ENCODE measurements at places on chromosomes 16 and 17. TPM values are rescaled to one million over a fixed set of nuclear protein-coding genes. Genes with fewer than 3 reads are reported as not detected.

- no peaks in the 10 kb centered on the region for H3K36me3 ChIP-seq
- peaks cover 9% of the 10 kb centered on the region for H3K4me1 ChIP-seq
- peaks cover 43% of the 10 kb centered on the region for H3K27me3 ChIP-seq
- DNase-seq = no peak
- no peak overlapping the region for H3K4me3 ChIP-seq
Measured at GRCh38 chr17:66831383-66832210, 3.3 kb upstream of the CACNG5 start.

DNA sequence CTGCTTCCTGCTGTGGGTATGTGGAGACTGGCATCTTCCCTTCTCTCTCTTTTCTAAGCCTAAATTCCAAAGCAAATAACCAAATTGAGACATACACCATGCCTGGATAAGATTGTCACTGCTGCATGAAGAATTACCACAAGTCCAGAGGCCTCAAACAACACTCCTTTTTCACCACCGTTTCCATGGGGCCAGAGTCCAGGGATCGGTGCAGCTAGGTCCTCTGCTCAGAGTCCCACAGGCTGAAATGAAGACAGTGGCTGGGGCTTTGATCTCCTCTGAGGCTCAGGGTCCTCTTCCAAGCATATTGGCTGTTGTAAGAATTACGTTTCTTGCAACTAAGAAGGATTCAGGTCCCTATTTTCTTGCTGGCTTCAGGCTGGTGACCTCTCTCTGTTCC is 130.4 kb downstream of the SLC39A11 start:
- H3K27me3 ChIP-seq = no peaks in the 10 kb centered on the region
- DNase-seq = peak; percentile 30
- no peaks in the 10 kb centered on the region for H3K36me3 ChIP-seq
- no peak overlapping the region for H3K27ac ChIP-seq
- no peaks in the 10 kb centered on the region for H3K4me1 ChIP-seq

DNA sequence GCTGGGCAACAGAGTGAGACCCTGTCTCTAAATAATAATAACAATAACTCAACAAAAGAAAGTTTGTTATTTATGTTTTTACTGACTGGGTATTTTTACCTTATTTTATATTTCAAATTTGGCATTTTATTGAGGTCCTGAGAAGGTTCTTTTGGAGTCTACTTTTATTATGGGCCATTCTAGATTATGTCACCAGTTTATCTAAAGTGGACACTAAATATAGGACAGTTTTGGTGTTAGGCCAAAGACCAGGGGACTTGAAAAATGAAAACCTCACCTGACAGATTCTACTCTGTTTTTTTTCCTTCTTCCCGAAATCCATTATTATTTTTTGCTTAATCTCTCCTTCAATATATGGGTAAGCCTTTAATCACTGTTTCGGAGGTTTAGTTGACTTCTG is 8.1 kb downstream of the FTO start:
- H3K36me3 ChIP-seq = no peaks in the 10 kb centered on the region
- H3K4me1 ChIP-seq = no peaks in the 10 kb centered on the region
- DNase-seq = no peak
- H3K27me3 ChIP-seq = no peaks in the 10 kb centered on the region

- no peak for DNase-seq
- peaks cover 2% of the 10 kb centered on the region for H3K27me3 ChIP-seq
- no peak overlapping the region for H3K27ac ChIP-seq
- H3K4me3 ChIP-seq = no peak overlapping the region
Measured at GRCh38 chr17:74280093-74280513, 6.1 kb downstream of the DNAI2 start.

GRCh38 chr16:77898671-77899211 is 110.4 kb downstream of the VAT1L start:
- no peaks in the 10 kb centered on the region for H3K4me1 ChIP-seq
- H3K27ac ChIP-seq = no peak overlapping the region
- H3K36me3 ChIP-seq = no peaks in the 10 kb centered on the region
- DNase-seq = no peak
- no peak overlapping the region for H3K4me3 ChIP-seq
- no peaks in the 10 kb centered on the region for H3K27me3 ChIP-seq

DNA sequence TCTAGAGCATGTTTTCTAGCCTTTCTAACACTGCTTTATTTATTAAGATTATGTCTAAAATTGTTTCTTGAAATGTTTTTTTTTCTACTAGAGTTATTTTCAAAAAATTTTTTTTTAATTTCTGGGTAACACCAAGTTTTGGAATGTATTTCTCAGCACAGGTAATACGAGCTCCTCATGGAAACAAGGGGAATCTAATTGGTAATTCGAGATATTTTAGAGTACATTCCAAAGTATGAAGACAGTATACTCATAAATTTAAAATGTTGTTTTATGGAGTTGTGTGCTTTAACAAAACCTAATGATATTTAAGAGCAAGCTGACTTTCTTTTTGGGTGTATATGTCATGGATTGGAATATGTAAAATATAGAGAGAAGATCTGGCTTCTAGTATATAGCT is 42.4 kb downstream of the OMG start:
- H3K27ac ChIP-seq = no peak overlapping the region
- H3K27me3 ChIP-seq = no peaks in the 10 kb centered on the region
- no peak for DNase-seq
- peaks cover 48% of the 10 kb centered on the region for H3K36me3 ChIP-seq
- no peak overlapping the region for H3K4me3 ChIP-seq

DNA sequence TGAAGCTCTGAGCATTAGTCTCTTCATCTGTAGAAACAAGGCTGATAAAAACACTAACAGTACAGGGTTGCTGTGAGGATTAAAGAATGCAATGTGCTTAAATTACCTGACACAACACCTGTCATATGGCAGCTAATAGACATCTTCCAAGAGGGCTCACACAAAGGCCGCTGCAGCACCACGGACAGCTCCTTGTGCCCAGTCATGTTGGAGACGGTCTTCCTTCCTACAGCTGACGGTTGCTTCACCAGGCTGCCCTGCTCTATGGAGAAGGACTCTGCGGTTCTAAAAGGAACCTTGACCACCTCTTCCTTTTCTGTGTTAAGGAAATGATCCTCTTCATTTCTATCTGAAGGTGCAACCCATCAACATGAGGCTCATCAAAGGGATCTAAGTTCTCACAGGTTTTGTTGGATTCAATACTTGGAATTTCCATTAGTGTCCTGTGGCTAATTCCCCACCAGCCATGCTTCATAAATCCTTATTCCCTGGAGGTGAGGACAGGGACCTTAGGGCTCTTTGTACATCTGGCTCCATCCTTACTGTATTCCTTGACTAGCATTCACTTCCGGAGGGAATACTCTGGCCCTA is 138.9 kb upstream of the CES5A start:
- DNase-seq = peak; percentile 96
- no peaks in the 10 kb centered on the region for H3K36me3 ChIP-seq

- no peak overlapping the region for H3K4me3 ChIP-seq
- no peak overlapping the region for H3K27ac ChIP-seq
- no peaks in the 10 kb centered on the region for H3K36me3 ChIP-seq
- no peak for DNase-seq
Measured at GRCh38 chr16:85446951-85447692, 166.0 kb upstream of the GSE1 start.

GRCh38 chr17:50194140-50194933 is 7.1 kb downstream of the COL1A1 start:
- H3K27ac ChIP-seq = no peak overlapping the region
- DNase-seq = no peak
- no peaks in the 10 kb centered on the region for H3K4me1 ChIP-seq
- peaks cover 9% of the 10 kb centered on the region for H3K36me3 ChIP-seq

DNA sequence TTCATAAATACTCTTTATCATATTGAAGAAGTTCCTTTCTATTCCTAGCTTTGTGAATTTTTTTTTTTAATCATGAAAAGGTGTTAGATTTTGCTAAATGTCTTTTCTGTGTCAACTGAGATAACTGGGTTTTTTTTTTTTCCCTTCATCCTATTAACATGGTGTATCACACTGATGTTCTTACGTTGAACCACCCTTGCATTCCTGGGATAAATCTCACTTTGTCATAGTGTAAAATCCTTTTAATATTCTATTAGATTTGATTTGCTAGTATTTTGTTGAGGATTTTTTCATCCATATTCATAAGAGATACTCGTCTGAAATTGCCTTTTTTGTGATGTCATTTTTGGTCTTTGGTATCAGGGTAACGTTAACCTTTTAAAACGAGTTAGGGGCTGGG is 49.2 kb downstream of the CHCT1 start:
- no peak for DNase-seq
- H3K36me3 ChIP-seq = peaks cover 39% of the 10 kb centered on the region
- H3K27ac ChIP-seq = no peak overlapping the region

DNA sequence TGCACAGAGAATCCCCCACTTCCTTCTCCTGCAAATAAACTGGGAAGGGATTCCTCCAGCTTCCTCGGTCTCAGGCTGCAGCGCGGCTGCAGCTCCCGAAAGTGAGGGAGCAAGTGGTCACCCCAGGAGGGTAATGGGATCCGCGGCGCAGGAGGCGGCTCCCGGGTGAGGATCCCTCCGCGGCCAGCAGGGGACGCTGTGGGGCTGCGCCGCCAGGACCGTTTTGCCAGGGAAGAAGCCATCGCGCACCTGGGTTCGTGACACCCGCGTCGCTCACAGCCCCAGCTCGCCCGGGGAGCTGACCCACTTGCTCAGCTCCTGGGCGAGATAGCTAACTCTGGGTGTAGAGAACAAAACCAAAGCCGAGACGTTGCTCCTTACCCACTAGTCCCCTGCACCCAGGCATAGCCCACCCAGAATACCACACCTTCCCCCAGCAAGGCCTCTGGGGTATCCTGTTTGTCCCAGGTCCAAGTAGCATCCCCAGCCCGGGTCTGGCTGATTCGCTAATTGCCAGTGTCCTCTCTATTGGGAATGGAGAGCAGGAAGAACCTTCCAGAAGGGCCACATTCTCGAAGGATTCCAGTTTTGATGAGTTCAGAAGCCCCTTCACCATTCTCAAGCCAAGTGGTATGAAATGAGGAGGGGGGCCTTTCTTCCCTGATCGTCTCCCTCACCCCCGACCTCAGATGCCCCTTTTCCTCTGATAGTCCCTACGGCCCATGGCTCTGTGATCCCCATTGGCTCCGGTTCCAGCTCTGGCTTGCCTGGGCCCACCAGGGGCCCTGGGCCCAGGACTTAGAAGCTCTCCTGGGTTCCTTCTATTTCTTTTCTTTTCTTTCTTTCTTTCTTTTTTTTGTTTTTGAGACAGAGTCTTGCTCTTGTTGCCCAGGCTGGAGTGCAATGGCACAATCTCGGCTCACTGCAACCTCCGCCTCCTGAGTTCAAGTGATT is 14.1 kb downstream of the CYGB start:
- H3K4me1 ChIP-seq = no peaks in the 10 kb centered on the region
- peak; percentile 98 for DNase-seq
- H3K27ac ChIP-seq = no peak overlapping the region
- H3K27me3 ChIP-seq = peaks cover 5% of the 10 kb centered on the region
- H3K36me3 ChIP-seq = no peaks in the 10 kb centered on the region

DNA sequence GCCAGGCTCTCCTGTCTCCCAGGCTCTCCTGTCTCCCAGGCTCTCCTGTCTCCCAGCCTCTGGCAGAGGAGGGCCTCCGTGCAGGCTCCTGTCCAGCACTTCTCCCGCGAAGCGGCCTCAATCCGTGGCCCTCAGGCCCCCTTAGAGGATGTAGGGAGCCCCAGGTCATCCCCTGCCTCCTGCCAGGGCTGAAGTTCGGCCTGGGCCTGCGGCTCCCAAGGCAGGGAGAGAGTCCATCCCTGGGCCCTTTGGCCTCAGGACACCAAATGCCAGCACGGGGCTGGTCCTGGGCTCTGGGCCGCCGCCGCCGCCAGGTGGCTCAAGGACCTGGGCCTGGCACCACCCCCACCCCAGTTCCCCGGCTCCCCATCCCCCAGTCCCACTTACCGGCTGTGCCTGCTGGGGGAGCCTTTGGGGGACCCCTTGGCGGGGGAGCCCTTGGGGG is 370 bp downstream of the EVPL start:
- H3K27ac ChIP-seq = no peak overlapping the region
- DNase-seq = no peak
- H3K4me1 ChIP-seq = peaks cover 4% of the 10 kb centered on the region
- no peaks in the 10 kb centered on the region for H3K36me3 ChIP-seq
- H3K4me3 ChIP-seq = no peak overlapping the region
- no peaks in the 10 kb centered on the region for H3K27me3 ChIP-seq

GRCh38 chr17:73536700-73537605 is 107.3 kb downstream of the SDK2 start:
- H3K4me3 ChIP-seq = peak overlapping the region; percentile 56
- H3K27ac ChIP-seq = no peak overlapping the region
- no peaks in the 10 kb centered on the region for H3K36me3 ChIP-seq
- H3K27me3 ChIP-seq = peaks cover 6% of the 10 kb centered on the region
- peaks cover 12% of the 10 kb centered on the region for H3K4me1 ChIP-seq
- peak; percentile 76 for DNase-seq

- no peak for DNase-seq
- H3K36me3 ChIP-seq = peaks cover 78% of the 10 kb centered on the region
- no peaks in the 10 kb centered on the region for H3K27me3 ChIP-seq
- H3K27ac ChIP-seq = no peak overlapping the region
Measured at GRCh38 chr16:23651943-23652468, 10.7 kb downstream of the DCTN5 start.

GRCh38 chr16:981695-982144 is at the start of gene SOX8:
SOX8 (plus strand) TSS chr16:981770; CDS start chr16:981923, 153 bp downstream.
- H3K4me1 ChIP-seq = no peaks in the 10 kb centered on the region
- H3K36me3 ChIP-seq = no peaks in the 10 kb centered on the region
- no peak for DNase-seq
- no peak within 1 kb of the TSS for H3K27ac ChIP-seq
- H3K27me3 ChIP-seq = peaks cover 59% of the 10 kb centered on the region
- H3K4me3 ChIP-seq = peak within 1 kb of the TSS; percentile 60

DNA sequence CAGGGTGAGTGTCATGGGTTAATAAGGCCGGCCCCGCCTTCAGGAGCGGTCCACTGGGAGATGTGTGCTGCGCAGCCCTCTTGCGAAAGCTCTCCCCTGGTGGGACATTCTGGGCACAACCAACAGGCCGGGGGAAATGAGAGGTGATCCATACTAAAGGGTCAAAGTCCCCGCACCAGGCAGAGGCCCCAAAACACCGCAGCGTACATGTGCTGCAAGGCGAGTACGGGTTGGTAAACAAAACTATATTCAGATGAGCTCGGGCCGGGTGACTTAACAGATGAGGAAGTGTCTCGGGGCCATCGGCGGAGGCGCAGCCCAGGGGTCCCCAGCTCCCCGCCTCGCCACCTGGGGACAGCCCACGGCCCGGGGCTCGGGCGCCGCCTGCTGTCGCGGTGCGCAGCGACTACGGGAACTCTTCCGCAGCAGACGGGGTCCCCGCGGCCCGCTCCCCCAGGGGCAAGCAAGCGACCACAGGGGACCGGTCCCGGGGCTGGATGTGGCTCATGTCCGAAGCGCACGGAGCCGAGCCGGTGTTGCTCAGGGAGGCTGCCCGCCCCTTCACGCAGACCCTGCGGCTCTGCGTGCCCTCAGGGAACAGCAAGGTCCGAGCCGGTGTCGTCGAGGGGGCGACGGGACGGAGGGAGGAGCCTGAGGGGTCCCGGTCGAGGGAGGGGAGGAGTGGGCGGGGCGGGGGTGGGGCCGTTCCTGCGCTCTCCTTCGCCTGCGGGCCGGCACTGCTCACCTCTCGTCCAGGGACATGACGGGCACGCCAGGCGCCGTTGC is at the start of gene RAB37:
Gene RAB37 (plus strand): TSS at position 744 of the 786 bp plus-strand sequence. CDS start 17 bp downstream, at position 761.
- no peak within 1 kb of the TSS for H3K27ac ChIP-seq
- peaks cover 15% of the 10 kb centered on the region for H3K27me3 ChIP-seq
- peak within 1 kb of the TSS; percentile 75 for H3K4me3 ChIP-seq
- H3K36me3 ChIP-seq = no peaks in the 10 kb centered on the region
- peaks cover 11% of the 10 kb centered on the region for H3K4me1 ChIP-seq
- DNase-seq = peak; percentile 95

PSME3 gene
- total RNA-seq = 178 TPM

KRTAP3-2 gene
- total RNA-seq = not detected

TEX14 gene
- total RNA-seq = 0.07 TPM

SPATA22 gene
- total RNA-seq = not detected

LYRM9 gene
- total RNA-seq = 8.3 TPM
